ENCODE measurements at places on chromosomes 7 and 10.

DNA sequence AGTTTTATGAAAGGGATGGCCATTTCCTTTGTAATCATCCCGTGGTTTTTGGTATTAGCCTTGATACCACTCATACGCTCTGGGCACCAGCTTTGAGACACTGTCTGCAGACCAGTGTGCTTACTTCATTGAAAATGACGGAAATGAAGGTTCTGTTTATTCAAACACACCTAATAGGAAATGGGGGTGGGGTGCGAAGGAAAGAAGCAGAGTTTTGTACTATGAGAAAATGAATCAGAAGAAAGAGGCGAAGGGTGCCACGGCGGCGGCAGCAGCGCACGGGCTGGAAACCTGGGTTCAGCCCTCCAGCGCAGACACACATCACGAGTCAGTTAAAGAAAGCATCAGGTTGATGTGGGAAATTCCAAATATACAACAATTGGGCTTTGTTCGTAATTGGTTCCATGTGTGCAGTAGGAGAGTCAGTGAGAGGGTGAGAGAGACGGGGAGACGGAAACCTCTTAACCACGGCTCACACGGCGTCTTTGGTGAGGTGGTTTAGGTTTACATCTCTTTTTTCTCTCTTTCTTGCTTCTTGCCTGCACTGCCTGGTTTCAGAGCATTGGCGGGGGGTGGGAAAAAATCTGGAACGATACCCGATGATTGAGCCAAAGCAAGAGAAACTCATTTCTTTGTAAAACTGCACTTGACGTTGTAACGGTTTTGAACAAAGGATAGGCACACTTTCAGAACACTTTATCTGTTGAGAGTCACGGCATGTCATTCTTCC lies 321.2 kb downstream of the FRMD4A start:
- no peak for DNase-seq

DNA sequence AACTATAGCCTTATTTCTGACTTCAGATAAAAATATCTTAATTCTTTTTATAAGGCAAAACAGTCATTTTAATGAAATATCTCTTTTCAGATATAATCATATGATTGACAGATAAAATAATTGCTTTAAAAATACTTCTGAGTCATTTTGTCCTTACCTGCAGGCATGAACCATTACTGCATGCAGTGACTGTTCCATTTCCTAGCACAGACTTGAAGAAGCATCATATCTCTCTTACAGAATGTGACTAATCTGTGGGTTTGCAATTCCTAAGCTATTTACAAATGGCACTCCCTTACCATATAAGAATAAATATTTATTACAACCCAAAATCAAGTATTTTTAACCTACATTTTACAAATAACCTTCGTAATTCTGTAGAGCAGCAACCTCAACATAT lies 120.7 kb downstream of the SRPK2 start:
- no peak for DNase-seq

DNA sequence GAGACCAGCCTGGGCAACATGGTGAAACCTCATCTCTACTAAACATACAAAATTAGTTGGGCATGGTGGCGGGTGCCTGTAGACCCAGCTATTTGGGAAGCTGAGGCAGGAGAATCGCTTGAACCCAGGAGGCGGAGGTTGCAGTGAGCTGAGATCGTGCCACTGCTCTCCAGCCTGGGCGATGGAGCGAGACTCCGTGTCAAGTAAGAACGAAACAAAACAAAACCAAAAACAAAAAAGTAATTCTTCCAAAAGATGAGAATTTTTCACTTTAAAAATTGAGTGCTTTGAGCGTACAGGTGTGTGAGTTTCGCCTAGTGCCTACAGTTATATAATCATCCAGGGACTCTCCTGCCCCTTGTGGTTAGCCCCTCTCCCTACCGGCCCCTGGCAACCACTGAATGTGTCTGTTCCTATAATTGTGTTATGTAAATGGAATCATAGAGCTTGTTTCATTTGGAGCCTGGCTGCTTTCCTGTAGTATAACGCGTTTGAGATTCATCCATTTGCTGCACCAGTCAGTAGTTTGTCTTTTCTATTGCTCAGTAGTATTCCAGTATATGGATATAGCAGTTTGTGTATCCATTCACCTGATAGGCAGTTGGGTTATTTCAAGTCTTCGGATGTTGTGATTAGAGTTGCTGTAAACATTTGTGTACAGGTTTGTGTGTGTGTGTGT lies 80.0 kb downstream of the RBM33 start:
- no peak for DNase-seq

DNA sequence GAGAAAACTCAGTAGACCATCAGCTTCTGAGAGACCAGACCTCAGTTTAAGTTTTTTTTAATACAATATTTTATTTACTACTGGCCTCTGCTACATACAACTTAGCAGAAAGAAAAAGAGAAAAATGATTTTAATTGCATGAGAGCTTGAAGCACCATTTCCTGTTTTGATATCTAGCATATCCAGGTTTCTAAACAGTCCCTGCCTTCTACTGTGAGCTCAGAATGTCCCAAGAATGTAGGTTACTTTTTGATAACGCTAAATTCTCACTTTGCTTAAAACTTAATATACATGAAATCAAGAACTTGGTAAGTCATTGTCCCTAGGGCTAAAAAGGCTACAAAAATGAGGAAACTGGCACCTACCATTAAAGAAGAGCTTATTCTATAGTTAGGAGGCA lies 7.0 kb downstream of the TMEM243 start:
- DNase-seq, result no peak

All from glutamatergic neuron (in vitro differentiated cells).